ENCODE measurements at places on chromosomes 12 and 14.

- no peak for DNase-seq
These were observed 93.6 kb upstream of the RFLNA start for GRCh38 chr12:124201248-124201647.

DNA sequence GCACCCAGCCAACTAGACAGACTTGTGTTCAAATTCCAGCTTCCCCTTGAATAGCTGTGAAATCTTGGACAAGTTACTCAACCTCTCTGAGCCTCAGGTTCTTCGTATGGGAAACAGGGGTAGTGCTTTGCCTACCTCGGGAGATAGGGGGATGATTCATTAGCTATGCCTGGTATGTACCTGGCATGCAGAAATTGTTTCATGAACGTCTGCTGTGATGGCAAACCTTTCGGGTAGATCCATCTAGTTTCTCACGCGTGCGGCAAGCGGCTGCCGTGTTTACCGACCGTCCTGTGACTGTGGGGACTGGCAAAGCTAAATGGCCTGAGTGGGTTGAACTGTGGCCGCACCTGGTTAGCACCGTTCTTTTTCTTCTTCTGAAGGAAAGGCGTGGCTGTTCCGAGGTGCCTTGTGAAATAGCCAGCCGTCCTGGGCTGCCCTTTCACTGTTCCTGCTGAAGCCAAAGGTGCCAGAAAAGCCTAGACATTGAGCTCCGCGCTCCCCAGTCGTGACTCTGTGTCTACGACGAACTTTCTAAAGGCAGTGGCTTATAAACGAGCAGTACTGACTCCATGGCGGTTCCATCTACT lies 40.6 kb upstream of the MED13L start:
- no peak for DNase-seq

DNA sequence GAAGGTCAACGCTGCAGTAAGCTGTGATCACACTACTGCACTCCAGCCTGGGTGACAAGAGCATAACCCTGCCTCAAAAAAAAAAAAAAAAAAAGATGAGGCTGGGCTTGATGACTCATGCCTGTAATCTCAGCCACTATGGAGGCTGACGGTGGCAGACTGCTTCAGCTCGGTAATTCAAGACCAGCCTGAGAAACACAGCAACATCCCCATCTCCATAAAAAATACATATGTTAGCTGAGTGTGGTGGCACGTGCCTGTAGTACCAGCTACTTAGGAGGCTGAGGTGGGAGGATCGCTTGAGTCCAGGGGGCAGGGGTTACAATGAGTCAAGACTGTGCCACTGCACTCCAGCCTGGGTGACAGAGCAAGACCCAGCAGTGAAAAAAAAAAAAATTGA lies 50.4 kb downstream of the GXYLT1 start:
- DNase-seq, result peak; percentile 13

DNA sequence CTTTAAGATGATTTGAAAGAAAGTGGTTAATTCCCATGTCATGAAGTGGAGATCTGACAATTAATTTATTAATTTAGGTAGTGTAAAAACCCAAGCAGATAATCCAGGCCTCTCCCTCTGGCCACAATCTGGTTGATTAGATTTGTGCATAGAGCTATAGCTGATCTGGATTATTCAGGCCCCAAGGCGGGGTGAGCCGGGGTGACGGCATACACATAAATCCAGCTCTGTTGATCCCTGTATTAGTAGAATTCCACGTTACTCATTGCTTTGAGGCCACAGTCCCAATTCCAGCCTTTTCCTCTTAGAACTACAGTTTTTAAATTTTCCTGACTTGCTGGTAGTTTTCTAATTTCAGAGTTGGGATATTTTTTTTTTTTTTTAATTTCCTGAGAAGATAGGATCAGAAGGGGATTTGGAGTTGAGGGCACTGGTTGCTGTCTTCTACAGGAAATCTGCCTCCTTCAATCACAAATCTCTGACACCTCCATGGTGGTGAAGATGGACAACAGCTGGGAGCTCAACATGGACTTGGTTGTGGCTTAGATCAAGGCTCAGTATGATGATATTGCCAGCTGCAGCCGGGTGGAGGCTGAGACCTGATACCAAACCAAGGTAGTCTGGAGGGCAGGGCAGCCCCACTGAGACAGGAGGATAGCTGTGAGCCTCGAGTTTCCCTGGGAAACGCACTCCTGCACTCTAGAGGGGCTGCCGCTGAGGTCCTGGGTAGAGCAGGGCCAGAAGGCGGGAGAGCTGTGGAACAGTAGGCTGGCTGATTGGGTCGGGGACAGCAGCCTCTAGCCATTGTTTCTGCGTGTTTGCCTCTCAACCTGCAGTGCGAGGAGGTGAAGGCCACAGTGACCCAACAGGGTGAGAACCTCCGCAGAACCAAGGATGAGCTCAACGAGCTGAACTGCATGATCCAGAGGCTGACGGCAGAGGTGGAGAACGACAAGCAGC lies 19.4 kb downstream of the KRT85 start:
- DNase-seq, result no peak

DNA sequence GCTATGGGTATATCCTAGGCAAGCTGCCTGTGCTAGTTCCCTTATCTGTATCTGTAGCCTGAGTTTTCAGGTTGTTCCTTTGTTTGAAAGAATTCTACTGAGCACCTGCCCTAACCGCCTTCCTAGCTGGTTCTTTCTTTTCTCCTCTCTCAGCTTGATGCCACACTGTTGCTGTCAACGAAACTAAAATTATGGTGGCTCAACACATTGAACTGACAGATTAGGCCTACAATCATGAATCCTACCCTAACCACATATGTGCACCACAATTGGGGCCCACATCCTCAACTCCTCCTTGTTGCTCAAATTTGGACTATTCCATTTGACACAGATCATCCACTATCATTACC lies 36.2 kb upstream of the RESF1 start:
- no peak for DNase-seq

GRCh38 chr12:112167031-112167461 lies 41.7 kb downstream of the TRAFD1 start:
- no peak for DNase-seq

- DNase-seq, result no peak
These were observed 499.3 kb upstream of the TMEM132C start for GRCh38 chr12:127767656-127768055.

GRCh38 chr12:94488463-94488862 lies 28.8 kb upstream of the CEP83 start:
- DNase-seq, result peak; percentile 11

- DNase-seq, result no peak
These were observed 4.9 kb upstream of the GRIP1 start for GRCh38 chr12:66683822-66684221.

GRCh38 chr14:105944632-105945610 lies 418.5 kb downstream of the TMEM121 start:
- peak; percentile 76 for DNase-seq

DNA sequence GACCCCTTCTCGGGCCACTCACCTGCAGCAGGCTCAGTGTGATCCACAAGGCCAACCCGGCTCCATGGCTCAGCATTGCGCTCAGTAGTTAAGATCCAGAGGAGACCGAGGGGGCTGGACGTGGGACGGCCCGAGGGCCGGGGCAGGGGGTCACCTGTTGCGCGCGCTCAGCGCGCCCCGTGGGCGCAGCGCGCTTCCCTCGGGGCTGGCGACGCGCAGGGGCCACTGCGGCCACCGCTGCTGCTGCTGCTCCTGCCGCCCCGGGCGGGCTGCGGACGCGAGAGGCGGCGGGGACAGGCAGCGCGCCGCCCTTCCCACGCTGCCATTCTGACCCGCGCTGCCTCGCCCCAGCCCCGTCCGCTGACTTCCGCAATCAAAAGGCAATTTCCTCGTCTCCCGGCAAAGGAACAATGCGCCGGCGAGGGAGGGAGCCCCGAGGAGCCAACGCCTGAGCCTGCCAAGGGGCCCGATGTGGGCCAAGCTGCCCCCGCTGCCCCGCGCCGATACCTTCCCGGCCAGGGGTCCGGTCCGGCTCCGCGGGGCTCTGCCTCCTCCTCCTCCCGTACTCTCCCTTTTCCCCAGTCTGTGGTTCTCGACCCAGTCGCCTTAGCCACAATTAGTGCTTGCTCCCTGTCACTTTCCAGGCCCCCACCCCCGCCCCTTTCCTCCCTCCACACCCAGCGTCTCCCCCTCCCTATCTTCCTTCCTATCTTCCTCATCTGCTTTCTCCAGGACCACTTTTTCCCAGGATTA lies 27.3 kb downstream of the PTPRB start:
- DNase-seq, result no peak

- DNase-seq, result peak; percentile 91
These were observed 44.6 kb upstream of the VRK1 start for GRCh38 chr14:96752594-96752993.

GRCh38 chr14:68094752-68095151 lies 275.2 kb downstream of the RAD51B start:
- DNase-seq, result no peak

DNA sequence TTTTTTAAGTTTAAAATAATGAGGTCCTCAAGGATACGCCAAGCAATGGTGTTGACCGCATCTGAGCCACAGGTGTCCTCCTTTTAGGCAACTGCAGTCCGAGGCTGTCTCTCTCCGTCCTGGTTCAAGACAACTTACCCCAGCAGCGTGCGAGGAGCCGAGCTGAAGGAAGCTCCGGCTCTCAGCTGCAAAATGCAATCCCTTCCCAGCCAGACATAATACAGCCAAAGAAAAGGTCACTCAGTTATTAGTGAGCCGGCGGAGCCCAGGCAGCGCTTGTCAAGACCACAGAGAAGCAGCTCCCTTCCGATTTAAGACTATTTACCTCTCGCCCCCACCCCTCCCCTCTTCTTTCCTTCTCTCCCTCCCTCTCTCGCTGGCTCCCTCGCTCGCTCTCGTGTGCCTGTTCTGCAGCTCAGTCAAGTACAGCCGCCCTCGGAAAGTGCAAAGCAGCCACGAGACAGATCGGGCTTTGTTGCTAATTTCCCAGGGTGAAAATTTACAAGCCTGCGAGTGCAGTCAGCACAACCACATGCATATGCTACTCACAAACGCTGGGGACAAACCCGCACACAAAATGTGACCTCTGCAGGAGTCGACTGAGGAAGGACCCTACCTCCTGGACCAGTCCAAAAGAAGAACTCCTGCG lies 363 bp upstream of the LMO3 start:
- DNase-seq, result peak; percentile 34

DNA sequence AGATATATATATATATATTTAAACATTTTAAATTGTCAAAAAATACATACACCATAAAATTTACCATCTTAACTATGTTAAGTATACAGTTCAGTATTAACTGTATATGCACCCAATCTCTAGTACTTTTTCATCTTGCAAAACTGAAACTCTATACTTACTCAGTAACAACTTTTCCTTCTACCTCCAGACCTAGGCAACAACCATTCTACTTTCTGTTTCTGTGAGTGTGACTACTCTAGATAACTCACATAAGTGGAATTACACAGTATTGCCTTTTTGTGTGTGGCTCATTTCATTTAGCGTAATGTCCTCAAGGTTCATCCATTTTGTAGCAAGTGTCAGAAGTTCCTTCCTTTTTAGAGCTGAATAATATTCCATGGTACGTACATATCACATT lies 8.2 kb downstream of the FAM234B start:
- DNase-seq, result no peak

DNA sequence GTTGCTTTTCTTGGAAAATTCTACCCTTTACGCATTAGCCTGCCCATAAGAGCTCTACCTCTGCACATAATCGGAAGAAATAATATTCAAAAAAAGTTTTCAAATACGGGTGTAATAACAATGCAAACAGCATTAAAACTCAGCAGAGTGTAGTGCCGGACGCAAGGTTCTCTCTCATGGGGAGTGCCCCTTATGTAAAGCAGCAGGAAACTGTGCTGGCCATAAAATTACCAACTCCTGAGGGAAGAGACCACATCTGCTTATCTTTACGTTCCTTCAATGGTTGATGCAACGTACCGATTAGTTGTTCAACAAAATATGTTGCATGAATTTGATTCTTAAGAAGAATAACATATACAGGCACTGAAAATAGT lies 118.7 kb upstream of the TMCC3 start:
- peak; percentile 93 for DNase-seq

Measured in NB4 (cell line).